ENCODE measurements at places on chromosomes 3 and 15.

GRCh38 chr3:129603991-129604749 is 2.3 kb downstream of the PLXND1 start:
- no peak for DNase-seq

- no peak for DNase-seq
Observed at GRCh38 chr15:71888797-71889196, 78.4 kb downstream of the NR2E3 start.

GRCh38 chr15:62492900-62493299 is 327.8 kb upstream of the C2CD4B start:
- DNase-seq, result no peak

GRCh38 chr3:33377489-33377888 is 62.7 kb downstream of the UBP1 start:
- no peak for DNase-seq

DNA sequence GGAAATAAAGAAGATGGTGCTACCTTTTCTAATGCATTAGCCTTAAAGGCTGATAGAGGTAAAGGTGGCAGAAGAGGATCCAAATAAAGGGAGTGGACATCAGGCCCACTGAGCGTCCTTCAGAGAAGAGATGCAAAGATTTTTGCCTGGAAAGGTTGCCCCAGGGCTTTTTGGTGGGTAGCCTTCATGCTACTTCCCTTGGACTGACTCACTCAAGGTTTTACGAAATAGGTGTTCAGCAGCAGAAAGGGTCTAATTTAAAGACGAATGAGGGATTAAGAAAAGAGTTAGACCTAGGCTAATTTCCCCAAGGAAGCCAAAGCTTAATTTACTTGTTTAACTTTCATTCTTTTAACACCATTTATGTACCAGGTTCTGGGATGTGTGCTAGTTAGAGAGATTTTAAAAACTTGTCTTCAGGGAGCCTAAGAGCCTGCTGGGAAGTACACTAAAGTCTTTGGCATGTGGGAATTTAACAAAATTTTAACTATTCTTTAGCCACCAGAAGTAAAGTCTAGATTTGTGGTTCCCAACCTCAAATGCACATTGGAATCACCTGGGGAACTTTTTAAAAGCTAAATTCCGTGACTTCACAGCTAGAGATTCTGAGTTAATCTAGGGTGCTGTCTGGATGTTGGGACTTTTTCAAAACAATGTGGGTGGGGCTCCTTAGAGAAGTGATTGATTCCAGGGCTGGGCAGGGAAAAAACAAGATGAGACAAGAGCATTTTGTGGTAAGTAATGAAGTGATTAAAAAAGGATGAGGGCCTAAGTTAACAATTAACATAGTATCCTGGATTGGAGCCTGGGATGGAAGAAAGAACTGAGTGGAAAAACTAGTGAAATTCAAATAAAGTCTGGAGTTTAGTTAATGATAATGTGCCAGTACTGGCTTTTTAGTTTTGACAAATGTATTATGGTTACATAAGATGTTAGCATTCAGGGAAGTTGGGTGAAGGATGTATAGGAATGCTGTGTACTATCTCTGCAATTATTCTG is 3.4 kb downstream of the IL20RB start:
- no peak for DNase-seq

DNA sequence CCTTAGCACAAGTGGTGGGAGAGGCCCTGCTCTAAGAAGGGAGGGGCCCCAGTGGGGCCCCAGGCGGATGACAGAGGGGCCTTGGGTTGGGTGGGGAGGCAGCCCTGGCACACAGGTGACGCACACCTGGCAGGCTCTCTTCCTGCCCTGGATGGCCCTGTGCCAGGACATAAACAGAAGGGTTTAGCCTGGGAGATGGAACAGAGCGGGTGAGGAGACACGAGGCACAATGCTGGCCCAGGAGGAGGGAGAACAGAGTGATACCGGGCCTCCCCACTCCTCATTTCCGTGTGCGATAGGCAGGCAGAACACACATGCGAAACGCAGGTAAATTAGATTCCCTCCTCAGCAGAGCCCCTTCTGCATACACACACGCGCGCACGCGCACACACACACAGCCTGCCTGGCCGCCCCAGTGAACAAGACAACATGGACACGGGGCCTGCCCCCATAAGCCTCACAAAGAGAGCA is 39.8 kb downstream of the IDH2 start:
- no peak for DNase-seq

- DNase-seq, result no peak
Observed at GRCh38 chr15:52556524-52557273, 12.1 kb downstream of the ARPP19 start.
